ENCODE measurements at places on chromosomes 16 and 17.

- DNase-seq = no peak
Observed at GRCh38 chr17:2481760-2482159, 29.9 kb downstream of the METTL16 start.

GRCh38 chr16:933581-933980 is 37.2 kb downstream of the LMF1 start:
- no peak for DNase-seq

GRCh38 chr16:76450890-76451289 is 173.7 kb downstream of the CNTNAP4 start:
- no peak for DNase-seq

- DNase-seq = no peak
Observed at GRCh38 chr16:24815021-24815420, 30.7 kb upstream of the SLC5A11 start.

DNA sequence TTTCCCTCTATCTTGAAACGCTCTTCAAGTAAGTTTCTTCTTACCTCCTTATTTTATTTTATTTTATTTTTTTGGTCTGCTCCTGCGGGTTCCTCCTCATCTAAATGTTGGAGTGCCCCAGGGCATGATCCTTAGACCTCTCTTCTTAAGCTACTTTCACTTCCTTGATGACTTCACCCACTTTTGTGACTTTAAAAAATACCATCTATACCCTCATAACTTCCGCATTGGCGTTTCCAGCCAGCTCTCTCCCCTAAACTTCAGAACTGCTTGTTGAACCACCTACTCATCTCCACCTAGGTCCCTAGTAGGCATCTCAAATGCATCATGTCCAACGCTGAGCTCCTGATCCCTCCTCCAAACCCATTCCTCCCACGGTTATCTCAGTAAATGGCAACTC is 51.4 kb upstream of the NFAT5 start:
- DNase-seq = no peak

DNA sequence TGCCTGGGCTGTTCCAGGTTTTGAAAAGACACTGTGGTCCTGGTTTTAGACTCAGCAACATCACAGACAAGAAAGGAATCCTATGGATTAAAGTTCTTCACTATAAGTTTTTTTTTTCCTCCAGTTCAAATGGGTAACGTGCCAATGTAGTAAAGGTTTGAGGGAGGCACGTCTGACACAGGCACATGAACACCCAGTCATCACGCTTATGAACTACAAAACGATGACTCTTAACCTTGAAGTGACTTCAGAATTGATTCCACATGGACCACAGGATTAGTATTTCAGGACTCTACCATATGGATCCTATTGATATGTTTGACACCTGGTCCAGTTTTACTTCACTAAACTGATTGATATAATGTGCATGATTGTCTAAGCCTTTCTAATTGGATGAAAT is 2.3 kb downstream of the PRMT7 start:
- no peak for DNase-seq

DNA sequence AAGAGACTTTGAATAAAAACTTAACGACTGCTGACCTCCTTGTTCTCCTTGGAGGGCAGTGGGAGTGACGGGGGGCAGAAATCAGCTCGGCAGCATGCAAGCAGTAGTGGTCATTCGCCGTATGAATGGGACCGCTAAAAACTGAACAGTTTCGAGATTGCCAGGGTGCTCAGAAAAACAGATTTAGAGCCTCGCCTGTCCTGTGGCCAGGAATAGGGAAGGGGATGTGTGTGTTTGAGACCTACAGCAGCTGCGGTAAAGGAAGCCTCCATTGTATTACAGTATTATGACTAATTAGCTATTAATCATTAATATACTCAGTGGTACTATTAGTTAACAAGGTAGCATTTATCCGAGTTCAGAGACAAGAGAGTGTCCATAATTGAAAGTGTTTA is 670 bp upstream of the ZNF652 start:
- no peak for DNase-seq

DNA sequence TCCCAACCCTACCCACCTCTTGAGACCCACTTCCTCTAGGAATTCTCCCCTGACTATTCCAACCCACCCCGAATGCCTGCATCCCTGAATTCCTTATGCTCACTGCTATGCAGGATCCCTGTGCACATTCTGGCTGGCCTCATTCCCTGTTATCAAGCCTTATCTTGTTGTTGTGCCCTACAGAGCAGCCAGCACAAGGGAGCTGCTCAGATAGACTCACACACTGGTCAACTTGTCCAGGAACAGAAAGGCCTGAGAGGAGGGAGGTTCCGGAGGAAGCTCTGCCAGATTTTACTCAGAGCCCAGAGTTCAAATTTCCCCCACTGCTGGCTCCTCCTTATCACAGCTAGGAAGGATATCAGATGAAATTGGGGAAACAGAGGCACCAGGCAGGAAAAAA is 24.8 kb upstream of the MYO18A start:
- no peak for DNase-seq

Data from SK-N-MC (cell line).